Activated T-helper 2 cell treated with anti-CD3 and anti-CD28 coated beads, Interferon-gamma antibody, Interleukin-2, Interleukin-4, amounts not matched to agents 10 μg/mL and 5 μg/mL and 100 μg/mL, durations not matched to agents 14 hours and 24 hours and 36 hours (primary cell): ENCODE measurements at places on chromosomes 13 and 19.

DNA sequence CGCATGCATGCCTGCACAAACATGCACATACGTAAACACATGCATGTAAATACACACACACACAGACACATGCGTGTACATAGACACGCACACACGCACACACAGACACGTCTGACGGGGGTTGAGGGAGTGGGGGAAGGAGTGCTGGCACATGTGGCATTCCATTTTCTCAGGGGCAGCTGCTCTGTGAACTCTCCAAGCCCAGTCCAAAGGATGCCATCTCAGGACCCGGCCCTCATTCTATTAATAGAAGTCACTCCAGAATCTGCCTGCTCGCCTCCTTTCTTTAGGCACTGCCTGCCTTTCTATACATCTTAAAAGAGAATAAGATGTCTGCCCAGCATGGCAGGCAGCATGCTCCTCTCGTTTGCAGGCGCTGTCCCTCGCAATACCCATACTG lies 5.3 kb downstream of the ARHGEF7 start:
- H3K36me3 ChIP-seq: no peaks in the 10 kb centered on the region
- no peak overlapping the region for H3K27ac ChIP-seq
- H3K4me1 ChIP-seq: peaks cover 3% of the 10 kb centered on the region
- no peak overlapping the region for H3K4me3 ChIP-seq

DNA sequence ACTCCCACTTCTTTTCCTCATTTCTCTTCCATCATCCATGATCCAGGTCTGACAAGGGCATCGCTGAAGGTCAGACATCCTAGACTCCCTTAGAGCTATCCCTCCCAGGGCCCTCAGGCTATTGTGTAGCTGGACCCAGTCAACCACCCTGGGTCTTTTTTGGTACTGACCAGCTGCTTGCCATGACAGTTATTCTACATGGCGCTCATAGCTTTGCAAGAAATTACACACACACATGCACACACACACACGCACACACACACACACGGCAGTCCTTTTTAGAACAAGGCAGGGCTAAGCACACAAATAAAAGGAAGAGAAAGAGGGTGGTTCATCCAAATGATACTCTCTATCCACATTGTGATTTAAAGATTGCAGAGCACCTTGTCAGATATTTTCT lies 18.3 kb downstream of the SIAH3 start:
- no peaks in the 10 kb centered on the region for H3K27me3 ChIP-seq
- H3K27ac ChIP-seq: no peak overlapping the region
- H3K4me1 ChIP-seq: no peaks in the 10 kb centered on the region
- no peak overlapping the region for H3K4me3 ChIP-seq

- H3K4me1 ChIP-seq: no peaks in the 10 kb centered on the region
- H3K27ac ChIP-seq: no peak overlapping the region
- H3K36me3 ChIP-seq: no peaks in the 10 kb centered on the region
- H3K4me3 ChIP-seq: no peak overlapping the region
Observed at GRCh38 chr13:64553411-64554129, 2676.6 kb downstream of the PCDH9 start.

DNA sequence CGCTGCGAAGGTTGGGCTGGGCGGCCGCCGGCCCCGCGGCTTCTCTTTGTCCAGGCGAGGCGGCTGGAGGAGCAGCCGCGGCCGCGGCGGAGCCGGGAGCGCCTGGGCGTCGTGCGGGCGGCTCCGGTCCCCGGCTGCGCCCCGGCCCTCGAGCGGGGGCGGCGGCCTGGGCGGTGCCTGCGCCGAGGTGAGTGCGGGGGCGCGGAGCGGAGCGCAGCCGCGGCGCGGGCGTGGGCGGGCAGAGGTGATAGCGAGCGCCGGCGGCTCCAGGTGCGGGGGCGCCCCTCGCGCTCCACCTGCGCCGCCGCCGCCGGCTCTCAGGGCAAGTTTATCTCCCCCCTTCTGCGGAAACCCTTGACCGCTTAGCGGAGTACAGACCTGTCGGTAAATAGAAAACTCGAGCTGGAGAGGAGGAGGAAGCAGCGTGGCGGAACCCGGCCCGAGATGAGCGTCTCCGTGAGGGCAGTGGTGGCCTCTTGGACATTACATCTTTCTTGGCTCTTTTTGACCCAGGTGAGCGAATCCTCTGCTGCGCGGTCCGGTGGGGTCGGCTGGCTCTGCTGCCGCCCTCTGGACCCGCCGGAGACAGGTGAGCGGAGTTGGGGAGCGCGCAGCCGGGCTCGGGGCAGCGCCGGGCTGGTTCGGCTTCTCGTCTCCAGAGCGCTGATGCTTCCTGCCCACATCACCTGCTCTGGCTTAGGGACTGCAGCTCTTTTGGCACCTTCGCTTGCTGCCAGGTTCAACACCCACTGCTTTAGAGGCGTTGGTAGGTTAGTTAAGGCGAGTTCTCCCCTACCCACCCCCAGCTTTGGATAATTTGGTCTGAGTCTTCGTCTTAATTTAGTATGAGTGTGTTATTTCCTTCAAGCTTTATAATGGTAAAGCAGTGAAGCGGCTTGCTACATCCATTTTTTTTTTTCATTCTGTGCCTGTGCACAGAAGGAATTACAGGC lies at the start of gene MTUS2:
Gene MTUS2, plus strand, starts transcription at position 241 of the 953 bp plus-strand sequence.
- H3K4me1 ChIP-seq: no peaks in the 10 kb centered on the region
- H3K36me3 ChIP-seq: no peaks in the 10 kb centered on the region
- peak within 1 kb of the TSS; percentile 60 for H3K4me3 ChIP-seq
- DNase-seq: no peak
- H3K27ac ChIP-seq: no peak within 1 kb of the TSS

- H3K36me3 ChIP-seq: no peaks in the 10 kb centered on the region
- no peak for DNase-seq
- H3K4me1 ChIP-seq: peaks cover 10% of the 10 kb centered on the region
Observed at GRCh38 chr13:28499609-28500008, 4.7 kb upstream of the FLT1 start.

GRCh38 chr19:48613852-48614435 lies 932 bp downstream of the FAM83E start:
- DNase-seq: no peak
- H3K27ac ChIP-seq: peak overlapping the region; percentile 28
- H3K36me3 ChIP-seq: peaks cover 47% of the 10 kb centered on the region
- H3K27me3 ChIP-seq: no peaks in the 10 kb centered on the region
- no peak overlapping the region for H3K4me3 ChIP-seq
